Stimulated activated CD4-positive, alpha-beta T cell treated with anti-CD3 and anti-CD28 coated beads, Interleukin-1b, Interleukin-23, amount 100 ng/mL, for 1 hour (primary cell): ENCODE measurements at places on chromosomes 6 and 20.

DNA sequence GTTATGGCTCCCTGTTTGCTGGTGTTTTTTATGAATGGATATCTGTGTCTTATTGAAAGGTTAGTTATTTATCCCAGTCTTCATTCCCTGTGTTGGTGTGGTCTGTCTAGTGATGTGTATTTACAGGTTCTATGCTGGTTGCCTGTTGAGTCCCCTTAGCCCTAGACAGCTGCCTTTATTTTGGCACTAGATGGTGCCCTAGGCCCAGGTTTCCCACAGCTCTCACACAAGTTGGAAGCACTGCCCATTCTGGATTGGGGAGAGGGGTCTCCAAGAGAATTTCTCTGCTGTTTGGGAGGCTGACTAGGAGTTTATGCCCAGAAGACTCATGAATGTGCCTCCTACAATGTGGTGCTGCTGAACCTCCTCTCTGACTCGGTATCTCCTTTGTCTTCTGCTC lies 12.4 kb downstream of the GRM1 start:
- no peak for DNase-seq

- no peak for DNase-seq
Observed at GRCh38 chr6:136862662-136863061, 40.3 kb downstream of the PEX7 start.

- no peak for DNase-seq
Observed at GRCh38 chr6:124747349-124747748, 214.9 kb upstream of the RNF217 start.

DNA sequence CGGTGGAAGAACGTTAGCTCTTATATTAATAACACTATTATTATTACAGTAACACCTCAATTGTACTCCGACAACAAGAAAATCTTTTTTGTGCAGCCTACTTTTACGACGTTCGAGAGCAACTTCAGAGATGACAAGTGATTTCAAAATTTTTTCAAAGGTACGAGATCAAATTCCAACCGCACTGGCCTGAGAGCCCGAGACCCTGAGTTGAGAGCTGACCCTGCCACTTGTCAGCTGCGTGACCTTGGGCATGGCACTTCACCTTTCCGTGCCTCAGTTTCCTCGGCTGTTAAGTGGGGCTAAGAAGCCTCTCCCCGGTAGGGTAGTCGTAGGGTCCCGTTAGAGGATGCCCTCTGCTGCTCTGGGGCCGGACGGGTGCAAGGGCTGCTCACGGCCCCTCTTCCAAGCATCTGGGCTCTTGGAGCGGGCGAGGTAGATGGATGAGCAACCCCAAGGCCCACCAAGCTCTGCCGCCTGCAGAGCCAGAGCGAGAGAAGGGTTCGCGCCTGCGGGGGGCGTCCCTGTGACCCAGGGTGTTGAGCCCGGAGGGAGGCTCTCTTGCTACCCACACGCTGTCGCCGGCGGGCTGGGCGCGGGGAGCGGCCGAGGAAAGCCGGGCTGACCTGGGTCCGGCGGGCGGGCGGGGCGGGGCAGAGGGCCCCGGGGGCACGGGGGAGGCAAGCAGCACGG lies 510 bp downstream of the NDRG3 start:
- no peak for DNase-seq

DNA sequence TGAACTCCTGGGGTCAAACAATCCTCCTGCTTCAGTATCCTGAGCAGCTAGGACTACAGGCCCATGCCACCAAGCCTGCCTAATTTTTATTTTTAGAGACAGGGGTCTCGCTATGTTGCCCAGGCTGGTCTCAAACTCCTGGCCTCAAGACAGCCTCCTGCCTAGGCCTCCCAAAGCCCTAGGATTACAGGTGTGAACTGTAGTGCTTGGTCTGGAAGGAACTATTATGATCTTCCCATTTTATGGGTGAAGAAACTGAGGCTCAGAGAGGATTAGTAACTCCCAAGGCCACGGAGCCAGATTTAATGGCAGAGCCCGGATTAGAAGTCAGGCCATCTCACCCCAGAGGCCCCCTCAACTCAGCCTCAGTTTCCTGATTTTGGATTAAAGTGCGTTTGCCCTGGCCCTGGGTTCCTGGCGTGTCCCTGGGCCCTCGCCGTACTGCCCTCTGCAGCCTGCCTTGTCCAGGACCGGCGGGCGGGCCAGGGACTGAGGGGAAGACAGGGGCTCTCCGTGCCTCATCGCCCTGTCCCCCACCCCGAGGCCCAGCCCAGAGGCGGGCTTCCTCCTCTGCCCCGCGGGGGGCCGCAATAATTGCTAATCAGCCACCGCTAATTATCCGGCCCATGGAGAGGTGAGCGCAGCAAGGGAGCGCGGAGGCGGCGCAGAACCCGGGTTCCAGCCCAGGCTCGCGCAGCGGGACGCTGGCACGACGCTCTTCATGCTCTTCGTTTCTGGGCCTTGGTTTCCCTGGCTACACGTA lies 34.9 kb downstream of the CD40 start:
- DNase-seq: no peak

- DNase-seq: no peak
Observed at GRCh38 chr6:72649032-72649984, 27.4 kb downstream of the KCNQ5 start.

DNA sequence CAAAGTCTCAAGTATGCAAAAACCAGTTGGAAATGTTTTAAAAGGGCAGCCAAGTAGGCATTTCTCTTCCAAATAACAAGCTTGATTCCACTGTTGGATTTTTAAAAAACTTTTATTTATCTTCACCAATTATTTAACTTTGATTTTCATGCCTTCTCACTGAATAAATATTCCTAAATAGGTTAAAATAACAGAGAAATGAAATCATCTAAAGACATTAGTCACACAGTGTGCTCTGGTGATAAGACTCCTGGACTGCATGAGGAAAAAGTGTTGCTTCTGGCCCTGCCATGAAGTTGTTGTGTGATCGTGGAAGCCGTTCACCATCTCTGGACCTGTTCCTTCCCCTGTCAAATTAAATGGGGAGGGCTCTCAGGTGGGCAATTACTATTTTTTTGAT lies 33.8 kb upstream of the IGF2R start:
- no peak for DNase-seq

GRCh38 chr20:17406051-17406590 lies 125.1 kb downstream of the BFSP1 start:
- DNase-seq: no peak

GRCh38 chr6:121951918-121952379 lies 447.5 kb upstream of the HSF2 start:
- no peak for DNase-seq

GRCh38 chr20:52619101-52619500 lies 353.1 kb upstream of the TSHZ2 start:
- DNase-seq: no peak

DNA sequence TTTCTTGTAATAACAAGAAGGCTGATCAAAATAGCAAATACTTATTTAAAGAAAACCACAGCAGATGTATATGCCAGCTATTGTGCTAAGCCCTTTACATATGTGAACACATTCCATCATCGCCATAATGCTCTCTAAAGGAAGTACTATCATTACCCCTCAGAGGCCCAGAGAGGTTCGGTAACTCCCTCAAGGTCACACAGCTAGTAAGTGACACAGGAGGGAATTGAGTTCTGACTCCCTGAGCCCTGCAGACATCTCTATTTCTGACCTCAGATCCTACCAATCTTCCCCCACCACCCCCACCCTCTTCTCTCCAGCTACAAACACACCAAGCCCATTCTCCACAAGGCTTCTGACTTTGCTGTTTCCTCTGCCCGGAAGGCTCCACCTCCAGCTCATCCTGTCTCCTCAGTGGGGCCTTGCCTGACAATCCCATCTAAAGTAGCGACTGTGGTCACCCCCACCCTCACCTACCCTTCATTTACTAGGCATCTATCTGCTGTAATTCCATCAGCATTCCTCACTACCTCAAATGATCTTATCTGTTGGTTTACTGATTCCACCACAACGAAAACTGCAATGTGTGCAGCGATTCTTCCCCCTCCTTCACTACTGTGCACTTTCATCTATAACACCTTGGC lies 234.5 kb downstream of the LRFN2 start:
- DNase-seq: no peak

DNA sequence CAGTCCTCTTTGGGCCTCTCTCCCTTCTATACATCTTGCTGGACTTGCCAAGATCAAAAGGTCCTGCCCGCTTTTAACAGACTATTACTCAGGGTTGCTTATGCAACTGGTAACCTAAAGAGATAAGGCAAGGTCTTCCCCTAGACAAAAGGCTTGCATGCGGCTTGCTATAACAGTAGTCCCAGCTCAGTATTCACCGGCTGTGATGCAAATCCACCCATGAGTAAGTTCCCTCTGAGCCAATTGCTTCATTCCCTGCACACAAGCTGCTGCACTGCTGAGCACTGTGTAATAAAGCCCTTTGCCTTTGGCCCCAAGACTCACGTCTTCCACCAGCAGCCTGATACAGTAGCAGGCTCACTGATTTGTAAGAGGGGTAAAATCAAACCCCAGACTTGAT lies 363.8 kb downstream of the PRKN start:
- no peak for DNase-seq

DNA sequence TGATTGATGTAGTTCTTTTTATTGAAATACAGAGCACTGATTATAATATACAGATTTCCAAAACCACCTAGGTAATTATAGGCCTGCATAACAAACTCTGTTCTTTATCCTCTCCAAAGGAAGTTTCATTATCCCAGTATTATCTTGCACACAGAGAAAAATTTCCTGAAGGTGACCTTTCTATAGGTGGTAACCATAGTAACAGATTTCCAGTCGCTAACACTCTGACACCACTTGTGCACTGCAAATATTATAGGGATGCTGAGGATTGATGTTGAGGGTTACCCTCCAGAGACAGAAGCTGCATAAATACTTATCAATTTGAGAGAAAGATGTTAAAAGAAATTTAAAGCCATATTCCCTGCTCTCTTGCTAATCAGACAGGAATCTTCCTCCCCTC lies 274.5 kb upstream of the NRSN1 start:
- DNase-seq: no peak

DNA sequence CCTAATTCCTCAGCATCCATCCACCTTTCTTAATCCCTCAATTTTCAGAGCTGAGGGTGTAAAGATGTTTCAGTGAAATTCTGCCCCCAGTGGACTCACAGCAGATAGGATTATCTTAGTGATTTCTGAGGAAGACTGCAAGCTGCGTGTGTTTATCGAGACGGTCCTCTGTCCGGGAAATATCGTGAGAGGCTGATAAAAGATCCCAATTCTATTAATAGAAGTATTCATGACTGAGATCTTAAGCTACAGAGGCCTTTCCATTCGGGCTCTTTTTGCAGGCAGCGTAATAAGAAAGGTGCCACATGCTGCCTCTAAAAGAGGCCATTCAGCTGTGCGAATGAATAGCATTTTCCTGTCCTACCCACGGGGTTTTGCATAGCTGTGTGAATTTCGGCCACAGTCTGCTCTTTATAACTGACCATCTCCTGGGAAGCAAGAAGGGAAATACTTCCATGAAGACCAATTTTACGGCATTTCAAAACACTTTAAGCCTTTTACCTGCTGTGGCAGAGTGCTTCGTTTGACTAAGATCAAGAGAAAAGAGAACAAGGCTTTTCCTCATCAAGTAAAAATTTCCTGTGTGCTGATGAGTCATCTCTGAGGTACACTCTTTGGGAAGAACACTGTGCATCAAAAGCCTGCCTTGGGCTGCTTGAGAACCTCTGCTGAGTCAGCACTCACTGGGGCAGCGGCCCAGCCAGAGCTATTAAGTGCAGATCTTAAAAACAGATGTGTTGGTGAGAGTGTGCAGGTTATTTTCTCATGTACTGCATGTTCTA lies 208.8 kb downstream of the ARHGAP18 start:
- no peak for DNase-seq

DNA sequence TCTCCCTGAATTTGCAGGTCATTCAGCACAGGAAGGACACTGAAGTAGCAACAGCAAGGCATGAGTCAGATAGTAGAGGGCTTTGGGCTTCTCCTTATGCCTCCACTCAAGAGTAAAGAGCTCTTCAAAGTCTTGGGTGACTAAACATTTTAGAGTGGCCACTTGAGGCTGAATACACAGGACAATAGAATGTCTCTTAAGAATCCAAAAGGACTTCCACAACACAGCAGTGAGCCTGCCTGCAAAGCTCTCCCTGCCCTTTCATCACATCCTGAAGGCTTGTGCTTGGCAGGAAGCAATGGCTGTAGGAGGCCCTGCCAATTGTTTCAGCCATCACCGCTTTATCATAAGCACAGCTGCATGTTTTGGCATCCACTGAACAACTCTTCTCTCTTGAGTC lies 36.8 kb downstream of the FOXQ1 start:
- DNase-seq: no peak

GRCh38 chr6:4678506-4679300 lies 97.5 kb upstream of the CDYL start:
- no peak for DNase-seq

DNA sequence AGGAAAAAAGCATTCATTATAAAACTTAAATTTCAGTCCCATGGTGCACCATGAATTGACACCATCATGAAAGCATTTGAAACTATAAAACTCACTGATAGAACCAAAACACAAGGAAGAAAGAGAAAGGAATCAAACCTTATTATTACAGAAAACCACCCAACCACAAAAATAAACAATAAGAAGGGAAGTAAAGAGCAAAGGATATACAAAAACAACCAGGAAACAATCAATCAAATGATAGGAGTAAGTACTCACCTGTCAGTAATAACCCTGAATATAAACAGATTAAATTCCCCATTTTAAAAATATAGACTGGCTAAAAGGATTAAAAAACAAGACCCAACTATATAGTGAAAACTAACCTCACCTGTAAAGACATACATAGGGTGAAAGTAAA lies 5.8 kb downstream of the SLPI start:
- no peak for DNase-seq

- DNase-seq: no peak
Observed at GRCh38 chr6:158646023-158646910, 1.7 kb upstream of the DYNLT1 start.

DNA sequence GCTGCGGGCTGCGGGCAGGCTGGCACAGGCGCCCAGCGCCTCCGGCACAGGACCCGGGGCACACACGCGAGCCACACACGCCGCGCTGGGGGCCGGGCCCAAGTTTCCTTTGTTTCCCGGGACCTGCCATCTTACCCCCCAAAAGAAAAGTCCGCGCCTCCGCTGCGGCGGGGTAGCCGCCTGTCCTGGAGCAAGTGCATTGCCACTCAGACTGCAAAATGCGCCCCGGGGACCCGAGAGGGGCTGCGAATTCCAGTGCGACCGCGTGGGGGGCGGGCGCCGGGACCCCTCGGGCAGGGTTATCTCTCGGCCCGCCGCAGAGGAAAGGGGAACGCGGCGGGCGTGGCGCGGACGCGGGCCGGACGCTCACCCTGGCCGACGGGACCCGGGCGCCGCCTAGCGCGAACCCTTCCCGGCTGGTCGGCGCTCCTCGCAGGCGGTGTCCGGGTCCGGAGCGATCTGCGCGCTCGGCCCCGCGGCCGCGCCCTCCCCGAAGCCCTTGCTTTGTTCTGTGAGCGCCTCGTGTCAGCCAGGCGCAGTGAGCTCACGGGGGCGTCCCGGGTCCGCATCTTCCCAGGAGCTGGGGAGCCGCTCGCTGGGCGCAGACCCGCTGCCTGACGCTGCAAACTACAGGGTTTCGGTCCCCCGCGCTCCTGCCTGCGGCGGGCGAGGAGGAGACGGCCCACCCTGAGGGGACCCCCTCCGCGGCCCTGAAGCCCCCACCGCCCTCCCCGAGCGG lies 639 bp upstream of the CD24 start:
- DNase-seq: no peak
